ENCODE measurements at places on chromosomes 5 and 9. TPM values are rescaled to one million over a fixed set of nuclear protein-coding genes. Genes with fewer than 3 reads are reported as not detected.

ASPN gene
- total RNA-seq, result not detected

- no peaks in the 10 kb centered on the region for H3K36me3 ChIP-seq
- no peaks in the 10 kb centered on the region for H3K4me1 ChIP-seq
- no peak overlapping the region for H3K27ac ChIP-seq
- no peaks in the 10 kb centered on the region for H3K27me3 ChIP-seq
Measured at GRCh38 chr5:156706631-156707030, 143.5 kb upstream of the PPP1R2B start.

- H3K36me3 ChIP-seq, result peaks cover 9% of the 10 kb centered on the region
- H3K27ac ChIP-seq, result no peak overlapping the region
- peak; percentile 64 for DNase-seq
- no peak overlapping the region for H3K4me3 ChIP-seq
- H3K27me3 ChIP-seq, result no peaks in the 10 kb centered on the region
- no peaks in the 10 kb centered on the region for H3K4me1 ChIP-seq
Measured at GRCh38 chr5:55936100-55936693, 58.6 kb downstream of the IL6ST start.

SREK1 gene
- 51.1 TPM for total RNA-seq

THBS4 gene
- 0.98 TPM for total RNA-seq

GRCh38 chr5:150241298-150242160 lies 48.0 kb downstream of the CAMK2A start:
- no peaks in the 10 kb centered on the region for H3K4me1 ChIP-seq
- H3K27ac ChIP-seq, result no peak overlapping the region
- no peak for DNase-seq
- no peaks in the 10 kb centered on the region for H3K36me3 ChIP-seq
- H3K27me3 ChIP-seq, result no peaks in the 10 kb centered on the region

DNA sequence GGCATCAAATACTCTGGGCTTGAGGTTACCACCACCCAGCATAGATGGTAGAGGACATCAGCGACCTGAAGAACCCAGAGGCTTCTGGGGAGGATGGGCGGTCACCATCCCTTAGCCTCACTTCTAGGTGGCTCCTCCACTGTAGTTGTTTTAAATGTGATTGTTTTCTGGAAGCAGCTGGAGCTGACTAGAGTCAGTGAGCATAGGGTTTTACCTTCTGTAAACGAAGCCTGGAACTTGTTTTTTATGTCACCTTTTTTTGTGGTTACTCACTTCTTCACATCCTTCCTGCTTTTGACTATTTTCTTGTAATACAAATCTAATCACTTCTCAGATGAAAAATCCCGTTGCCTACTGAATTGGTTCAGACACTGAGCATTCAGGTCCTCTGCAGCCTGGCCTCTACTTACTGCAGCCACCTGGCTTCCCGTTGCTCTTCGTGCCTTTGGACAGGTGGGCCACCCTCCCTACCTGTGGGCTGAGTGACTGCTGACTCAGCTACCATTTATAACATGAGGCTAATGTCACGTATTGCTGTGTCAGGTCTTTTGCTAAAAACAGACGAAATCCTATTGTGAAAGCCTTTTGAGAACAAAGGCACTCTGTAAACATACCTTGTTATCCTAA lies 167.8 kb downstream of the MAN2A1 start:
- DNase-seq, result peak; percentile 3
- H3K27me3 ChIP-seq, result no peaks in the 10 kb centered on the region
- peaks cover 84% of the 10 kb centered on the region for H3K4me1 ChIP-seq

GRCh38 chr9:99105152-99106043 lies 485 bp downstream of the TGFBR1 start:
- no peaks in the 10 kb centered on the region for H3K36me3 ChIP-seq
- H3K27me3 ChIP-seq, result no peaks in the 10 kb centered on the region
- peak overlapping the region; percentile 53 for H3K27ac ChIP-seq
- H3K4me1 ChIP-seq, result peaks cover 52% of the 10 kb centered on the region

Data from CD8-positive, alpha-beta memory T cell (primary cell).